ENCODE measurements at places on chromosomes 7 and 10.
A peak's percentile ranks its signal among the peaks of the same experiment; 100 is the strongest.

GRCh38 chr10:693506-693905, 4.0 kb upstream of the DIP2C start:
- peak; percentile 86 for DNase-seq

GRCh38 chr10:15472431-15473395, 101.6 kb upstream of the FAM171A1 start:
- DNase-seq: no peak

DNA sequence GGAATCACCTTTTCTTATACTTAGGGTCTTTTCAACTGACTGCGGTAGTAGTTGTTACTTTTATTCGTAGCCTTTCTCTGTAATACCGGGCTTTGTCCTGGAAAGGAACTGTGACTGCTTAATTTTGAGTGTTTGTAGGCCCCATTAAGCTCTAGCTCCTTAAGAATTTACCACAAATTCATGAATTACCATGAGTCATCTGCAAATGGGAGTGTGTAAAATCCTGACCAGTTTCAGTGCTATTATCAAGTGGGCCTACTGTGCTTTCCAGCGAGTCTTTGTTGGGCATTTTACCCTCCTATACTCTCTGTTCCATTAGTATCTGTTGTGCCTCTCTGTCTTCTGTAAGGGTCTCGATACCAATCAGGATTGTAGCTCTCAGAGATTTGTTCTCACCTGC, 49.7 kb downstream of the ZMYND11 start:
- DNase-seq: no peak

- peak; percentile 91 for DNase-seq
These were observed 1.2 kb downstream of the VCL start for GRCh38 chr10:73998929-73999691.

GRCh38 chr10:88680958-88681357, 16.7 kb downstream of the LIPF start:
- no peak for DNase-seq

GRCh38 chr10:73228247-73228646, 18.8 kb downstream of the DNAJC9 start:
- no peak for DNase-seq

DNA sequence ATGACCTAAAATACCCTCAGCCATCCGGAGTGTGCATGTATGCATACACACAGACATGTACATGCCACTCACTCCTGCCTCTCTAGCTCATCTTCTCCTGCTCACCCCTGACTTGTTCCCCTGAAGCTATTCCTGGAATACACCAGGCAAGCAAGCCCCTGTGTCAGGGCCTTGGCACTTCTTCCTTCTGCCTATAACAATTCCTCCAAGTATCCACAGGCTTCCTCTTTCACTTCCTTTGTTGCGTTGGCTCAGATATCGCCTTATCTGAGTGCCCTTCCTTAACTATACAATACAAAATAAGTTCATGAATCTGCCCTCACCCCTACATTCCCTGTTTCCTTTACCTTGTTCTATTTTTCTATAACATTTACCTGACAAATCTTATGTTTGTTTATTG, 88.8 kb downstream of the NOD1 start:
- peak; percentile 22 for DNase-seq

GRCh38 chr10:43347997-43348396, 23.4 kb upstream of the FXYD4 start:
- no peak for DNase-seq

GRCh38 chr7:83777406-83778072, 128.6 kb upstream of the SEMA3E start:
- no peak for DNase-seq
